Hypothalamus (tissue), 51 donors: ENCODE measurements at places on chromosomes 1 and 21.

- DNase-seq, result no peak
Observed at GRCh38 chr1:55579332-55580001, 364.3 kb upstream of the USP24 start.

- no peak for DNase-seq
Observed at GRCh38 chr1:56139836-56140235, 439.5 kb downstream of the PLPP3 start.

GRCh38 chr1:245999697-246000637, 507.1 kb downstream of the SMYD3 start:
- no peak for DNase-seq

DNA sequence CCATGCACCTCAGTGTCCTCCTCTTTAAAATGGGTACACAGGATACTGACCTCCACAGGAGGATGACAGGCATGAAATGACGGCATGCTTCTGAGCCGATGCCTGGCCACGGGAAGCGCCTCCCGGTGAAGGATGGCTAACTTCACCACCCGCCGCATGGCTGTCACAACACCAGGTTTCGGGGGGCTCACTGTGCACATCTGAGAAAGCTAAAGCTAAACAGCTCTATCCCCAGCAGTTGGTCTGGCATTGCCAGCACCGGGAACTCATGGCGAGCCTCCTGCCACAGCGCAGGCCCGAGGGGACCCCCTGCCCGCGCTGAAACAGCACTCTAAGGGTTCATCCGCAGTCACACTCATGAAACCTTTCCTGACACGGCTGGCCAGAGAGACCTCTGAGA, 16.0 kb downstream of the NPHP4 start:
- DNase-seq, result no peak

DNA sequence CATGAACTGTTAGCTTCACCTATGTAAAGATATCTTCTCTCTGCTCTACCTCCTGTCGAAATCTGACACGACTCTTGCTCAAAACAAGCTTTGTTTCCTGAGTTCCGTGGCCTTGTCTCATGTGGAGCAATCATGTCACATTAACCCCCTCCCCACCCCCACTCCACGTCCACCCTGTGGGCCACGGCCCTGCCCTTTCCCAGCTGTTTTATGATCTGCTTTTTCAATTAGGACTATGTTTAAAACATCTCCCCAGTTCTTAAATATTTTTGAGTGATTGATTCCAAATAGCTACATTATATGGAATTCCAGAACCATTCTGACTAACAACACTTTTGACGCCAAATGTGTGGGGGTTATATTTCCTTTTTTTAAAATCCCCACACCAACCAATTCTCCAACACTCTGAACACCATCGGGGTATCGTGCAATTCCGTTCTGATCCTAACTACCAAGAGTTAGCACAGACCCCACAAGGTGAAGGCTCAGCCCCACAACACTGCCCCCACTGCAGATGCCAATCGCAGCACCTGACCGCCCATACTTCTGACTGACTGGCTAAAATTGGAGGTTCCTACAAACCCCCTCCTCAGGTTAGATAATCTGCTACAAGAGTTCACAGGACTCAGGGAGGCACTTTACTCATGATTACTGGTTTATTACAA, 12.7 kb upstream of the S100A8 start:
- DNase-seq, result no peak

- DNase-seq, result no peak
Observed at GRCh38 chr1:114453361-114453784, 57.6 kb downstream of the TRIM33 start.

DNA sequence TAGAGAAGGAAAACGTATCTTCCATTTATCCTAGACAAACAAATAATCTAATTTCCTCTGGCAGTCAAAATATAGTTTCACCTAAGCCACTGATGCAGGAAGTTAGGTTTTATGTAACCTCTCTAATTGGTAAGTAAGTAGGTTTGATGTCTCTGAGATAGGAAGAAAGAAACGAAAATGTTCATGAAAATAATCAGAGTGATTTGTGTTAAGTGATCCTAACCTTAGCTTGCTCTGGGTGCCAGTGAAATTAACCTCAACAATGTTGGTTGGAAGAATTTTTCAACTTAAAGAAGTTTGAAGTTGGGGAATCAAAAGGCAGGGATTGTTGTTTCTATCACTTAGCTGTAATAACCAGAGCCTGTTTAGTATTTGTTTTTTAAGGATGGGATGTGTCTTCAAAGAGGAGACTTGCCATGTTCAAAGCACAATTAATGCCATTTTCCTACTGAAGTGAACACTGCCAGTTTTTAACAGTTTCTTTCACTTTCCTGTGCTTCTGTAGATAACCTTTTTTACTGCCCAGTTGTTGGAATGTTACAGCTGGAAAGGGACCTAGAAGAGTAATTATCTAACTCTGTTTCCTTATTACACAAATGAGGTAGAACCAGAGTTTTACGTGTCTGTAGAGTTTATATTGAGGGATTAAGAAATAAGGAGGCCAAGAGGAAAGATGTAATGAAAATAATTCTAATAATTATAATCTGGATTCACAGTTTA, 18.4 kb downstream of the HIPK1 start:
- no peak for DNase-seq

DNA sequence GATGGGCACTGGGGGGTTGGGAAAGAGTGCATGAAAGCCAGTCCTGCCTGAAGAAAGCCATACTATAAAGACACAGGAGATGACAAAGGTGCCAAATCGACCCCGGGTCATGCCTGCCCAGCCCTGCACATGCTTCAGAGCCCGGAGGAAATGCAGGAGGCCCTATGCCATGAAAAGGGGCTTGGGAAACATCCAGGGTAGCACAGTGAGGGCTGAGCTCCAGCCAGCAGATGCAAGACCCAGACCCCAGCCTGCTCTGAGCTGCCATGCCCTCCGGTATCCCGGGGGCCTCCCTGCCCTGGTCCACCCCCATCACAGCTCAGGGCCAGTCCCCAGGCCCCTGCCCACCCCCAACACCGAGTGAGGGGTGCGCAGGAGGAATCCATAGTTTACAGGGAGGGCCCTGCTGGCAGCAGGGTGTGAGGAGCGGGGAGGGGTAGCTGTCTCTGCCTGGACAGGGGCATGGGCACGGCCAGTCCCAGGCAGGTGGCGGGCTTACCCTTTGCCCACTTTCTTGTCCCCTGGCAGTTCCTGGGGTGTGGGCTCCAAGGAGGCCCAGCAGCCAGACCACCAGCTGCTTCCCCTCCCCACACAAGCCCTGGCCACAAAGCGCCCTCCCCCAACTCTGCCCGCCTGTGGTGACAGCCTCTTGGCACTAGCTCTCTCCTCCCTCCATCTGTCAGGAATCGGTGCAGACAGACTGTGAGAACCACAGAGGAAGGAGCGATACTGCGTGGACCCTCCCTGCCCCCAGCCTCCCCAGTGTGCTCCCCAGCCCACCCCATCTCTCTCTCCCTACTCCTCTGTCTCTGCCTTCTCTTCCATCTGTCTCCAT, 16.8 kb downstream of the LRP8 start:
- no peak for DNase-seq

DNA sequence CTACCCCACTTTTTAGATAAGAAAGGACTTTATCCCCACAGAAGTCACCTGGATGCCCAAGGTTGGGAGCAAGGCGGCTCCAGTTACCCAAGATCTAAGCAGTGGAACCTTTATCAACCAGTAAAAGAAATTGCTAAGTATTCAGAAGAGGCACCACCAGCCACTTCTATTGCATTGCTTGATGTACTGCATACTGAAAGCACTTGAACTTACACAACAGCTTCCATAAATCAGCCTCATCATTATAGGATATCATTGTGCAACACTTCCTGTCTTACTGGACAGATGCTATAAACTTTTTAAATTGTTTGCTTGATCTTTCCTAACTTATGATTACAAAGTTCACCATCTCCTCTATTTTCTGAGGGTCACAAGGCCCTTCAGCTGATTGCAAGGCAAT, 642.7 kb upstream of the CXADR start:
- DNase-seq, result no peak

DNA sequence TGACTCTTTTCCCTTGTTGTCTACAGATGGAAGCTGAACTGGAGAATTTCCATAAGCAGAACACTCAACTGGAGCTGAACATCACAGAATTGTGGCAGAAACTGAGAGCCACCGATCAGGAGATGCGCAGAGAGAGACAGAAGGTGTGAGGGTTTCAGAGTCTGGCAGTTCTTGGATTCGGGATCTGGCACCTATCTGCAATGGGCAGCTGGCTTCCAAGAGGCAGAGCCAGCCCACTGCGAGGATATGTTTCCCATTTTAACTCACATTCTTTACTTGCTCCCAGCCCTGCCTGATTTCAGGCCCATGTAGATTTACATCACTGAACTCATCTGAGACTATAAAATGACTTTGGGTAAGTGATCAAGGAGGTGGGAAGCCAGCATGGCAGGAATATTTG, 37.3 kb upstream of the TMEM125 start:
- DNase-seq, result no peak

GRCh38 chr1:6569033-6569432, 10.8 kb upstream of the ZBTB48 start:
- no peak for DNase-seq

- DNase-seq, result no peak
Observed at GRCh38 chr1:201444792-201445191, 23.3 kb upstream of the TNNI1 start.

GRCh38 chr21:45130324-45130774, 56.0 kb downstream of the ADARB1 start:
- no peak for DNase-seq

- DNase-seq, result no peak
Observed at GRCh38 chr1:215523906-215524305, 43.2 kb upstream of the KCTD3 start.

- DNase-seq, result no peak
Observed at GRCh38 chr1:233905416-233906051, 1.1 kb downstream of the SLC35F3 start.

- DNase-seq, result no peak
Observed at GRCh38 chr1:158951956-158952355, 20.6 kb downstream of the PYHIN1 start.

DNA sequence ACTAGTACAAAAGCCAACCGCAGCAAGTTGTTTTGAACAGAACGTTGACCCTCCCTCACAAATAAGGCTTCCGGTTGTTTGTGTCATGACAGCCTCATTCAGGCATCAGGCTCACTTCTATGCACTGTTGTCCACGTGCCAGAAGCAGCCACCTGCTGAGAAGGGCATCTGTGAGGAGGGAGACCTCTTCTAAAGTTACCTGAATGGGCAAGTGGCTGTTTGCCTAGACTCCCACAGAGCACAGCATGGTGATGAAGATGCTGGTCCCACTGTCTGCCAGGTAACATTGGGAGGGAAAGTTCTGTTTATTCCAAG, 176.1 kb downstream of the CLIC6 start:
- no peak for DNase-seq

GRCh38 chr1:231534703-231535159, 6.3 kb downstream of the TSNAX start:
- DNase-seq, result no peak

DNA sequence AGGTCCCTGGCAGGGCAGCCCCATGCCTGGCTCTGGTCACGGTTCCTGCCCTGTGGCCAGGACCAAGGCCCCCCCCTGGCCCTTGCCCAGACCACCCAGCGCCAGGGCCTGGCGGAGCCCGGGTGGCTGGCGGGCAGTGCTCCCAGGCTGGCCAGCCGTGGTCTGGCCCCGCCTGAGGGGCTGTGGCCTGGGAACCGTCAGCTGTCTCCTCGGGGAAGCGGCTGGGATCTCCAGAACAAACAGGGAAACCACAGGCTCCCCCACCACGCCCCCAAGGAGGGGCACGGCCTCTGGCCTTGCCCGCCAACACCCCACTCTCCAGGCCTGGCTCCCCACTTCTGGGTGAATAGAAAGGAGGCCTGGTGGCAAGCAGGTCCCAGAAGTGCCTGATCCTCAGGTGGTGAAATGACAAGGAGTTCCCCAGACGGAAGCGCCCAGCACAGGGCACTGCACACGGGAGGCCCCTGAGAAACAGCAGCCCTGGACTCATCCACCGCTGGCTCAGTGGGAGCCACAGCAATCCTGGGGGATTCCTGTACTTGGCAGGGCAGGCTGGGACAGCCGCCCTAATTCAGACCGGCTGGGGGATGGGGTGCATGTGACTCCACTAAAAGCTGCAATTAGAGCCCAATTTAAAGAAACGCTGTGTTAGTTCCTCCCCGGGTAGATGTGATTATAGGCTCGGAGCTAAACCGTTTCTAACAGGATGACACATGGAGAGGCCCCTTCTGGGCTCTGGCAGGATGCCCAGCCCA, 78.9 kb downstream of the RAP1GAP start:
- DNase-seq, result no peak

DNA sequence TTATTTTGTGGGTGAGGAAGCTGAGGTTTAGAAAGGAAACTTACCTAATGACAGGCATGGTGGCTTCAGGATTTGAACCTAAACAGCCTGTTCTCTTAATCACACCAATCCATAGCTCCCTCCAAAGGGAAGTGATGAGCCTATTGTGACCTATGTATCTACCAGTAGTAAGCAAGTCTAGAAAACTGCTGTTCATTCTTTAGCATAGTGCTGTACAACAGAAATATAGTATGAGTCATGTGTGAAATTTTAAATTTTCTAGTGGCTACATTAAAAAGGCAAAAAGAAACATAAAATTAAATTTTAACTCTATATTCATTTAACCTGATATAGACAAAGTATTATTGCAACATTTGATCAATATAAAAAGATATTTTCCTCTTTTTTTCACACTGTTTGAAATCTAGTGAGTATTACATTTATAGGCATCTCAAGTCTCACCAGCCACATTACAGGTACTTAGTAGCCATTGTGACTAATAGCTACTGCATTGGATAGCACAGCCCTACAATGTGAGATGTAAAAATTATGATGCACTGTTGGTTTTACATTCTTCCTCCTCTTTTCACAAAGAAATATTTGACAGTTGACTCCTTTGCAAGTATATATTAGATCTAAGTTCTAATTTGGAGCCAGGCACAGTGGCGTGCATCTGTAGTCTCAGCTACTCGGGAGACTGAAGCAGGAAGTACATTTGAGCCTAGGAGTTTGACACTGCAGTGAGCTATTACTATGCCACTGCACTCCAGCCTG, 16.6 kb downstream of the IPO9 start:
- no peak for DNase-seq

- no peak for DNase-seq
Observed at GRCh38 chr1:240287722-240288121, 196.0 kb downstream of the FMN2 start.

GRCh38 chr1:223794136-223794880, 51.4 kb downstream of the TP53BP2 start:
- no peak for DNase-seq

GRCh38 chr1:156391366-156391677, 22.3 kb downstream of the RHBG start:
- DNase-seq, result no peak
